Activated T-helper 1 cell treated with anti-CD3 and anti-CD28 coated beads, Interleukin-12 subunit alpha, Interleukin-12 subunit beta, Interleukin-2, Interleukin-4 antibody, amounts not matched to agents 30 ng/mL and 10 ng/mL and 1 ng/mL, durations not matched to agents 14 hours and 24 hours and 36 hours (primary cell): ENCODE measurements at places on chromosomes 2 and 18. TPM values are rescaled to one million over a fixed set of nuclear protein-coding genes. Genes with fewer than 3 reads are reported as not detected.

UPP2 gene
- not detected in 2 replicates for total RNA-seq

TEKT4 gene
- 0.27 and 0.29 TPM in 2 replicates for total RNA-seq

MAPRE3 gene
- total RNA-seq: 3.1 and 3.7 TPM in 2 replicates

PROKR1 gene
- not detected in 2 replicates for total RNA-seq

C1QL2 gene
- total RNA-seq: not detected in 2 replicates

GFPT1 gene
- total RNA-seq: 47.3 and 52.3 TPM in 2 replicates

UGT1A4 gene
- not detected in 2 replicates for total RNA-seq

GCKR gene
- total RNA-seq: not detected in 2 replicates

NR4A2 gene
- 20.5 and 21.9 TPM in 2 replicates for total RNA-seq

UGT1A10 gene
- total RNA-seq: not detected in 2 replicates

CDH19 gene
- total RNA-seq: not detected in 2 replicates

GPN1 gene
- 48.3 and 51.0 TPM in 2 replicates for total RNA-seq

MOB1A gene
- 207 and 221 TPM in 2 replicates for total RNA-seq

NFATC1 gene
- 102 and 103 TPM in 2 replicates for total RNA-seq

GPR39 gene
- total RNA-seq: not detected in 2 replicates

STARD6 gene
- 0.54 and 0.65 TPM in 2 replicates for total RNA-seq

GAREM1 gene
- not detected in 2 replicates for total RNA-seq

GRCh38 chr18:10681581-10682367 lies 155.9 kb downstream of the NAPG start:
- DNase-seq: no peak

DNA sequence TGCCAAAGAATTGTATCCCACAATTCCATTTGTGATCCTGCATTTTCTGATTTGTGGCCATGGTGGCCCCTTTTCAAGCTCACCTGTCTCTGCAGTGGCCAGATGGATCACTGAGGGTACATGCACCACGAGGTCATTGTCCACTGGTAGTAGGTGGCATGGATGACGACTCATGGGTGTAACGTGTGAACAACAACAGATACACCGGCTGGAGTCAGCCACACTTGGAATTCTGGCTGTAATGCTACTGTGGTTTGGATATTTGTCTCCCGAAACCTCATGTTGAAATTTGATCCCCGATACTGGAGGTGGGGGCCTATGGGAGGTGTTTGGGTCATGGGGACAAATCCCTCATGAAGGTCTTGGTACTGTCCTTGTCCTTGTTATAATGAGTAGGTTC lies 102.2 kb upstream of the TAF1B start:
- no peak for DNase-seq

GRCh38 chr2:157441072-157441454 lies 2.8 kb downstream of the CYTIP start:
- no peak for DNase-seq

DNA sequence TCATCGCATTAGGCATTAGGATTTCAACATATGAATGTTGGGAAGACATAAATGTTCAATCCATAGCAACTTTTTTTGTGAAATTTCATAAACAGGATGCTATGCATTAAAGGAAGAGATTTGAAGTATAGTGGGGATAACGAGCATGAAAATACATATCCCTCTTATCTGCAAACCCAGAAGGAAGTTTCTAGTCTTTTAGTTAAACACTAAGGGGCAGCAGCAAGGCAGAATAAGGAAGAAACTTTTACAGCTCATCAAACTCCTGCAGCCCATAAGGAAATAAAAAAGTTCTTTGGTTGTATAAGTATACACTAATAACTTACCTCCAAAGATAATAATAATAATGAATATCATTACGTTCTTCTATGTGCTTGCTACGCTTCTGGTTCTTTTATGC lies 81.5 kb downstream of the CD226 start:
- no peak for DNase-seq

DNA sequence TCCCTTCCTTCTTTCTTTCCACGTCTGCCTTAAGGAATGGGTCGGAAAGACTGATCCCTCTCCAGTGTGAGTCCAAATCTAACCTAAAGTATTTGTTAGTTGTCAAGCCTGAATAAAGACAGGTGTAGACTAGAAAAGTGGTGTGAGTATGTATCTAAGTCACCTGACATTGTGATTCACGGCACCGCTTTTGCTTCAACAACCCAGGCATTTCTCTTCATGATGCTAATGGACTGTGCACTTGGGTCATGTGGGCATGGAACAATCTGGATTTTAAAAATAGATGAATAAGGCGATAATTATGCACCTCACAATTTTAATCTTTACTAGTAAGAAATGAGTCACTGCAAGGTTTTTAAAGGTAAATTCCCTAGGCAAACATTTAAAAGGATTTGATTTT lies 107.5 kb downstream of the LIPG start:
- DNase-seq: no peak

- no peak for DNase-seq
These were observed 133.4 kb downstream of the DOCK10 start for GRCh38 chr2:224908818-224909217.

- no peak for DNase-seq
These were observed 392.7 kb upstream of the ST6GAL2 start for GRCh38 chr2:107278672-107279071.

DNA sequence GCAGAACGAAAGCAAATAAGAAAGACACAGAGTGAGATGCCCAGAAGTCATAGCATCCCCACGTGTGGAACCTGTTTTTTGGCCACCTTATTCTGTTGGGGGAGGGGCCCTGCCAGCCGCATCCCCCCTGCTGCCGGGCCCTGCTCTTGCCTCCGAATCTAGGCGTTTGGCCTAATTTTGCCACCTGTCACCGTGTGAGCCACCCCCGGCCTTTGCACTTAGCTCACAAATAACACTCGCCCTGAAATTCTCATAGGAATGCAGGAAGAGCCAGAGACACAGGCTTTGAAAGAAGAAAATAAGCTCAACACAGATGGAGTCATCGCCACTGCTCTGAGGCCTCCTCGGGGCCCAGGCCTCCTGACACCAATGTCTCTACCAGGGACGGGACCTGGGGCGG lies 522.6 kb upstream of the SALL3 start:
- no peak for DNase-seq

GRCh38 chr2:72789241-72789640 lies 36.6 kb downstream of the EXOC6B start:
- no peak for DNase-seq

GRCh38 chr2:102142829-102143449 lies 393 bp downstream of the IL1R1 start:
- DNase-seq: no peak

DNA sequence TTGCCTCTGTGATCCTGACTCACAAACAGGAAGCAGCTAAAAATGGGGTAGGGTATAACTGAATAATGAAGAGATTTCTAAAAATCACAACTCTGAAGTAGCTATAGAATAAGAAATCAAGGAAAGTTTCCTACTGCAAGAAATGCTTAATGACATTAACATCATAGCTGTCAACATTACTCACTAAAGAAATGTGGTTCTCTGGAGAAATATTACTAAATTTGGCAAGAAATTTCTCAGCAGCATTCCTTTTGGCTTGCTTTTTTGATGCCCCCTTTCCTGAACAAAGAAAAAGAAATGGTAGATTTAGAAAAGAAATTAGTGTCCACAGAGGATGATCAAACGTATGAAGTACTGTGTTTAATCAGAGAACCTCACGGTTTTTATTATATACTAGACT lies 9.5 kb downstream of the PRKRA start:
- DNase-seq: no peak

- DNase-seq: no peak
These were observed 299.4 kb downstream of the AGAP1 start for GRCh38 chr2:235793163-235793752.

DNA sequence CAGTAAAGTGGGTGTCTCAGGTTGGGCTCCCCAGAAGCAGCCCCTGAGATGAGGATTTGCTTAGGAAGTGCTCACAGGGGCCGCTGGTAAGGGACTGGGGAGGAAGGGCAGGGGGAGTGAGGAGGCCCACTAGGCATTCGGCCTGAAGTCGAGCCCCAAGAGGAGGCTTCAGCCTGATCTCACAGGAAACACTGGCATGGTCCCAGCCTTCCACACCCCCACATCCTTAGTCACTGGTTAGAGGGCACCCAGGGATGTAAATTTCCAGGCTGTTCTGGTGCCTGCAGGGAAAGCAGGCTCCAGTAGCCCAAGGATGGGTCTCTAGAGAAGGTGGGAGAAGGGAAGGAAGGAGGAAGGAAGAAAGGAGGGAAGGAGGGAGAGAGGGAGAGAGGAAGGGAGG lies 22.4 kb upstream of the KCNK3 start:
- DNase-seq: no peak

DNA sequence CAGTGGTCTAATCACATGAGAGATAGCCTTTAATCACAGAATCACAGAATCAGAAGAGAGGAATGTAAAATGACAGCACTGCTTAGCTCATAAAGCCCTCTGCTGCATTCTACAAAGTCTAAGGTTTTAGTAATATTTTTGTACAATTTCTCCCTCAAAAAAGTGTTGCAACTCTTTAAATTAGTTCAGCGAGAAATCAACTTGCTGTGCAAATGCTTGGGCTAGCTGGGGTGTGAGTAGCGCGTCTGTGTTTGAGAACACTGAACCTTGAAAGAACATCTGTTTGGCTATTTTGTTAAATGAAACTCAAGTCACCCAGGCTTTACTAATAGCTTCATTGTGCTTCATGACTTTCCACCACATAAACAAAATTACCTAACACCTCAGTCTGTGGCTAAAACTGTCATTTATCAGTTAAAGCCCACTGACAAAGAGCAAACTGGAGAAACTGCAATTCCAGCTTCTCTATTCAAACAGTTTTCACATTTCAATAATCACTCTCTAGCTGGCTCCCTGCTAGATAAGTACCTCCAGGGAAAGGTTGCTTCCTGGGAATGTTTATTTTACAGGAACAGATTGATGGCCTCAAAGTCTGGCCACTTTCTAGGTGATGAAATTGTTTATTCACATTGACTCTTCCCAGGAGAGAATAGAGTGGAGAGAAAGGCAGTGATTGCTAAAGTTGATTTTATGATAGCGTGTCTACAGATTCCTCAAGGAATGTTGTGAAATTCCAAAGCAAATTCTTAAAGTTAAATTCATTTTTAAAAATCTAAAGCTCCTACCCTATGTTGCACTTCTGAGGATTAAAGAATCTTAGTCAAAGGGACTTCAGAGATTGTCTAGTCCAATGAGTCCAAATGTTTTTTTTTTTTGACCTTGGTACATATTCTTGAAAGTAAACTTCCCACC lies 36.0 kb upstream of the STAT1 start:
- no peak for DNase-seq

DNA sequence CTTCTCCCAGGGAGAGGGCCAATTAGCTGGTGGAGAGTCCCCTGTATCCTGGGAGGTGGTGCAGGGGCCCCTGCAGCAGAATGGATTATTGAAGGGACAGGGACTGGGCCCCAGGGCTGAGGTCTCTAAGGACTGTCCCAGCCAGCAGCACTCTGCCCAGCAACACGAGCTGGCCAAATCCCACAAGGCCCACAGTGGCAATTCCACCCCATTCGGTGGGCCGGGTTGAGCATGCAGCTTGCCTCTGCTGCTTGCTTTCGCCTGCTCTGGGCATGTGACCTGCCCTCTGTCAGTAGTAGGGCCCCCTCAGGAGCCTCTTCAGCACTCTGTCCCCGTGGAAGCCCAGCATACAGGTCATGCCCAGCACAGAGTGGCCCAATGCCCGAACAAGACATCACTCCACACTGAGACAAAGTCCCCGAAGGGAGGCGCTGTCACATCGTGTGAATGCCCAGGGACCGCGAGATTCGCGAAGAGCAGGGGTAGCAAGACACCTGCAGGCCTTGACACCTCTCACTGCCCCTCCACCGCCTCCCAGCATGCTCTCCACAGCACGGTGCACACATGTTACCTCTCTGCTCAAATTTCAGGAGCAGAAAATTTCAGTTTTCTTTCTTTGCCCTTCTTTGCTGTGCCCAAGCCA lies 65.4 kb downstream of the CRACDL start:
- DNase-seq: no peak

GRCh38 chr18:3649633-3650426 lies 199.9 kb downstream of the TGIF1 start:
- DNase-seq: no peak

DNA sequence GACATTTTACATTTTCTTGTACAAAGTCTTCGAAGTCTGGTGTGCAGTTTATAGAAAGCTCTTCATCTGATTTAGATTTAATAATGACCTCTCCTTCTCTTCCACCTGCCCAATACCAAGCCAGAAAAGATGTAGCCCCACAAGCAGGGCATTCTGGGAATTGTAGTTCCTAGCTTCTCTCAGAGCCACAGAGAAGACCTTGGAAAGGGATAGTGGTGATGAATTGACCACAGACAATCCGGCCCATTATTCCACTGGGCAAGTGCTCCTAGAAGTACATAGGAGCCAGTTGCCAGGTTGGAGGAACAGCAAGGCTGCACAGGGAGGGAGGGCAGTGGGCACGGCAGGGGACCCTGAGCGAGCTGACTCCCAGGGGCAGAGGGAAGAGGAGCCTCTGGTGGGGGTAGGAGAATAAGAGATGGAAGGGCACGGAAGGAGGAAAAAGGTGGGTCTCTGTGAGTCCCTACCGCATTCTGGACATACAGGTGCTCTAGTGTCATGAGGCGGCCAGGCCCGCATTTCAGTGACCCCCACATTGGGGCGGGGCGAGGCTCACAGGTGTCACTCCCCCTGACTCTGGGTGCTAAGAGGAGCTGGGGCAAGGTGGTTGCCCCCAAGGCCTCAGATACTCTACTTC lies 152.5 kb upstream of the HAAO start:
- DNase-seq: no peak

GRCh38 chr2:21317131-21317530 lies 193.4 kb downstream of the TDRD15 start:
- DNase-seq: no peak

GRCh38 chr2:163713534-163714311 lies 22.1 kb downstream of the FIGN start:
- DNase-seq: no peak

DNA sequence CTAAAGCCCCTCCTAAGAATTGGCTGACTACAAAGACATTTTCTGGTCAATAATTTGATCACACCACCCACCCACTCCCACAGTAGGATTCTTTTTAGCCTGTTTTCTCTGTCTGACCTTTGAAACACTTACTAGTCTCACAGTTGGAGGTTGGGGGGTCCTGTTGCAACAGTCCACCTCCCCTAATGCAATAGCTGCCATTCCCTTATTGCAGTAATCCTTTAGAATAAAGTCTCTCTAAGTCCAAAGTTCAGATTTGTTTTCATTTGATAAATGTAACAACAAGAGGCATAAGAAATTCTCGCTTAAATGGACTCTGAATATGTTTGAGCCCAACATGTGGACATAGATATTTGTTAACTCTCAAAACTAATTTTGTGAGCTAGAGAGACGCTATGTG lies 1326.8 kb upstream of the TMEFF2 start:
- DNase-seq: no peak

DNA sequence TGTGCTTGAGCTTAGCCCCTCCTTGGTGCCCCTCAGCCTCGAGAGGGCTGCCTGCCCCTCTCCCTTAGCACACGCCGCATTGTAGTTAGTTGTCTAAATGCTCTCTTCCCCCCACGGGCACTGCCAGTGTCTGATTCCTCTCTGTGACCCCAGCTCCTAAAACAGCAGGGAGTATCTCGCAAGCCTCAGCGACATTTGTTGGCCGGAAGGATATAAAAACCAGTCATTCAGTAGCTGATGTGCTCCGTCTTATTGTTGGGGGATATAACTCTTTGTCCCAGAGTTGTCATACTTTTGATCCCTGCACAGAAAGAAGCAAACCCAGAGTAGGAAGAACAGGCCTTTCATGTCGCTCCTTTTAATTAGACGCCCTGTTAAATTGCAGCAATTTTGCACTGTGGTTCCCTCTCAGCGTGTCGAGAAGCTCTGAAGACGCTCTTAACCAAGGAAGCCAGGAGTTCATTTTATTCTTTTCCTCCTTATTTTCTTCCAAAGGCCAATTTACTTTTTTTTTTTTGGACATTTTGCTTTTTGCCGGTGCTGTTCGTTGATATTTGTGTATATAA lies 201.8 kb downstream of the KLHL29 start:
- no peak for DNase-seq

GRCh38 chr18:49486134-49486533 lies 900 bp downstream of the C18orf32 start:
- no peak for DNase-seq
